ENCODE measurements at places on chromosomes 4 and X.
A peak's percentile ranks its signal among the peaks of the same experiment; 100 is the strongest.

GRCh38 chr4:173752610-173753230, 222.7 kb upstream of the HAND2 start:
- DNase-seq, result peak; percentile 10

- no peak for DNase-seq
Measured at GRCh38 chr4:16532240-16532970, 306.1 kb upstream of the TAPT1 start.

- no peak for DNase-seq
Measured at GRCh38 chr4:151459375-151459774, 50.4 kb downstream of the FHIP1A start.

- no peak for DNase-seq
Measured at GRCh38 chrX:13212191-13212651, 107.6 kb downstream of the ATXN3L start.

GRCh38 chr4:62531264-62531663, 1331.1 kb downstream of the ADGRL3 start:
- no peak for DNase-seq

- no peak for DNase-seq
Measured at GRCh38 chr4:169054879-169055278, 44.8 kb upstream of the CBR4 start.

- DNase-seq, result no peak
Measured at GRCh38 chr4:176099314-176099713, 33.7 kb downstream of the WDR17 start.

DNA sequence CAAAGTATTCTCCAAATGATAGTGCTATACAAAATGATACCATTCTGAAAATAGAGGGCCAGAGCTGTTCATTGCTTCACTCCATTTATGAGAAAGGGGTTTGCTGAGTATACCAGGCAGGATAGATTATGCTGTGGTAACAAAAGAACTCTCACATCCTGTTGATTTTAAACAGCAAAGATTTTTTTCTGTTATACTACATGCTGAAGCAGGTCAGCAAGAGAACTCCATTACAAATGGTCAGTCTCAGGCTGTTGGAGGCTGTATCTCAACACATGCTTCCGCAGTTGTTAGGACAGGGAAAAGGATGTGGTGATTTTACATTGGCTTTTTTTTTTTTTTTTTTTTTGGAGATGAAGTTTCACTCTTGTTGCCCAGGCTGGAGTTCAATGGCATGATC, 13.7 kb upstream of the KLHL5 start:
- DNase-seq, result no peak

DNA sequence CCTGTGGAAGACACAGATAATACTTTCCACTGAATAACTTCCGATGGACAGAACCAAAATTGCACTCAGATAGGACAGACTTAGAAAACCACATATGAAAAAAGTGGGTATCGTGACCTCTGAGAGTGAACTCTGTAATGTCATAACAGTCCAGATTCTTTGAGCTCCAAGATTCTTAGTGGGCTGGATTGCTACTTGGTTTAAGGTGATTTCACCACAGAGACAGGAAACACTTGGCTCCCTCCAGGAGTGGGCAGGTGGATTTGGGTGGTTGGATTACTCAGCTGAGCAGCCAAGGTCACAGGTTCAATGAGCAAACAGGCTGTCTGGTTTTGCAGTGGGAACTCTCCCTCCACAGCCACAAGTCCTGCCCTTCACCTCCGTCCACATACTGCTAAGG, 126.0 kb downstream of the AFAP1 start:
- DNase-seq, result no peak

DNA sequence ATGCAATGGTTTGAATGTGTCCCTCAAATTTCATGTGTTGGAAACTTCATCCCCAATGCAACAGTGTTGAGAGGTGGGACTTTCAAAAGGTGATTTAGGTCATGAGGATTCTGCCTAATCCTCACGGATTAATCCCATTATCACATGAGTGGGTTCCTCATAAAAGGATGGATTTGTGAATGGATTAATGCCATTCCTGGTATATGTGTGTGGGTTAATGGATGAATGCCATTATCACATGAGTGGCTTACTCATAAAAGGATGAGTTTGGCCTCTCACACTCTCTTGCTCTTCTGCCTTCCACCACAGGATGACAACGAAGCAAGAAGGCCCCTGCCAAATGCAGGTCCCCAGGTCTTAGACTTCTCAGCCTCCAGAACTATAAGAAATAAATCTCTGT, 30.5 kb upstream of the NEUROG2 start:
- DNase-seq, result no peak

- no peak for DNase-seq
Measured at GRCh38 chrX:136380010-136380769, 79.4 kb downstream of the ADGRG4 start.

GRCh38 chr4:109083911-109084310, 218.5 kb downstream of the COL25A1 start:
- DNase-seq, result no peak

DNA sequence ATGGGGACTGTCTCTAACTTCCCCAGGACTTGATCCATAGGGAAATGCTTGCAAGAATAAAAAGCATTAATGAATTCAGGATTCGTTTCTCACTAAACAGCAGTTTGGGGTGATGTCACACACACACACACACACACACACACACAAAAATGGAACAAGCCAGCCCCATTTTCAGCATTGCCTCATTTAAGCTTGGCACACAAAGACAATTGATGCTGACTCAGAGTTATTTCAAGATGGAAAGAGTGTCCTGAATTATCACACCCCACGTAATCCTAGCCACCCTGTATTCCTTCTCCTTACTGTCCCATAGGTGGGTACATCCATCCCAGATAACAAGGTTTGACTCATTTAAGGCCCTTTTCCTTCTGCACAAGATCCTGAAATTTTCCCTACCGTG, 345.1 kb upstream of the HS3ST1 start:
- DNase-seq, result no peak

- no peak for DNase-seq
Measured at GRCh38 chr4:24671849-24672248, 87.5 kb upstream of the DHX15 start.

DNA sequence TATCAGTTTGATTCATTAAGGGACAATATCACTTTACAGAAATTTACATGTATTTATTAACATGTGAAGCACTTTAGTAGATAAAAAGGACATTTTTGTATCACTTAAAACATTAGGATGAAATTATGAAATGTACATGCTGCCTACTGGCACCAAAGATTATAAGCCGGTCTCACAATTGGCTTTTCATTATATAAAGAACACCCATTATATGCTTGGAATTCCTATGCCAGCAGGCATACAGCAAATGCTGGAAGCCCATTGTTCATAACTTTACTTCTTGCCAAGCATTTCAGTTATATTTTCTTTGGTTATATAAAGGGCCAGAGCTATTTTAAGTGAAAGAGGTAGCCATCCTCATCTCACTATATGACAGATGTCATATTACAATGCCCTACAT, 145.9 kb downstream of the DMD start:
- no peak for DNase-seq

DNA sequence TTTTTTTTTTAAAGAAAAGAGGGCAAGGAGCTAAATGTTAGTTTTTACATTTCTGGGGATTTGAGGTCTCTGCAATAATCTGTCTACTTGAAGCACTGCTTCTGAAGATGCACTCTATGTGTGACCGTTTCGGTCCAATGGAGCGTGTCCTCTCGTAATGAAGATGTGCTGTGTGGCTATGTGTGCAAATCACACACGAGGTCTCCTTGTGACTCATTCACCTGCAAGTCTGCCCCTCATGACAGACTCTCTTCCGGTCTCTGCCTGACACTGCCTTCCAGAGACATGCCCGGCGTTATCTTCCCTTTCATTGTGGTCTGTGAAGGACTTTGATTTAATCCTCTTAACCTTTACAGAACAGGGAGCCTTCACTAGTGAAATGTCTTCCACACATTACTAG, 84.3 kb downstream of the TRAM1L1 start:
- DNase-seq, result no peak

DNA sequence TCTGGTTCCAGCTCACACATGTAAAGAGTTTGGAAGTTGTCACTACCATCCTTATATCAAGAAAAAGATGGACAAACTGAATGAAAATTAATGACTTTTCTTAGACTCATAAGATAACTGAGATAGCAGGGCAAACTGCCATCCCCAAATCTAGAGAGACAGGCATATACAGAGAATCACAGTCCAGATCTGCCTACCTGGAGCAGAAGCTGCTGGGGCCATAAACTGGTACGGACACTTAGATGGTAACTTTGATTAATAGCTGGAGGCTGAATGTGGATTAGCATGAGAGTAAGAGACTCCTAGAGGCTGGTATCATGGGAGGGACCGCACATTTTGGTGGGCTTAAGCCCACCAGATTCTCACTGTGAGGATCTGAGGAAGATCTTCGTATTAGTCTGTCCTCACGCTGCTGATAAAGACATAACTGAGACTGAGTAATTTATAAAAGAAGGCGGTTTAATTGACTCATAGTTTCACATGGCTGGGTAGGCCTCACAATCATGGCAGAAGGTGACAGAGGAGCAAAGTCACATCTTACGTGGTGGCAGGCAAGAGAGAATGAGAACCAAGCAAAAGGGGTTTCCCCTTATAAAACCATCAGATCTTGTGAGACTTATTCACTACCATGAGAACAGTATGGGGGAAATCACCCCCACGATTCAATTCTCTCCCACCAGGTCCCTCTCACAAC, 10.8 kb upstream of the POLA1 start:
- DNase-seq, result no peak

DNA sequence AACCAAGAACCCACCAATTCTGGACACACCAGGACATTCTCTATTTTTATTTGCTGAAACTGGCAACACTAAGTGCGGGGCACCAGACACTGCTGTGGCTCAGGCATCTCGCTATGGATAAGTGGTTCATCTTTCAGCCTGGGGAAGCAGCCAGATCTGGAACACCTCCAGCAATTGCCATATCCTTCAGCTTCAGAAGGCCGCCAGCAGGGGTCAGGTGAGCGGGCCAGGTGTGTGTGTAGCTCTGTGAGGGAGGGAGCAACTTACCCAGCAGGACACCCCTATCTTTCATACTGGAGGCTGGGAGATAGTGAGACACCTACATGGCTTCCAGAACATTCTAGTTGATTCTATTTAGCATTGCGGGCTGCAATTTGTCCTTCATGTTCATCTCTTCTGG, 57.0 kb upstream of the GBA3 start:
- no peak for DNase-seq

- no peak for DNase-seq
Measured at GRCh38 chr4:106628586-106629267, 260.1 kb upstream of the GIMD1 start.

- no peak for DNase-seq
Measured at GRCh38 chrX:135308345-135308855, 880 bp upstream of the ETDC start.

DNA sequence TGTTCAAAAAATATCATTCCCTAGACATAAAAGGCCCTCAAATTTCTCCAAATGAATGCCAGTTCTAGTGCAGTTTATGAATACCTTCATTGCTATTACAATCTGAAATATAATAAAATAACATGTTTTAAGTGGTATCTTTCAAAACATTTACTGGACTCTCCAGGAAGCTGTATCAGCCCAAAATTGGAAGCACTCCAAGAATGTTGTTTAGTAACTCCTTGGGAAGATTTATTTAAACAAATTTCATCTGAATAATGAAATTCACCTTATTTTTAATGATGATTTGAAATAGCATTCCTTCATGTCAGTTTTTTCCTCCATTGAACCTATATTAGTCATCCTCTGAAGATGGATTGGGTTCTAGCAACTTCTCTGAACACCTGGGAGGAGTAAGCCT, 217.2 kb upstream of the PCDH18 start:
- DNase-seq, result no peak

GRCh38 chr4:94472056-94472826, 20.5 kb downstream of the PDLIM5 start:
- no peak for DNase-seq

GRCh38 chrX:122188751-122189150, 995.3 kb upstream of the GRIA3 start:
- DNase-seq, result no peak

GRCh38 chr4:124203613-124204238, 508.8 kb downstream of the ANKRD50 start:
- DNase-seq, result no peak

GRCh38 chrX:46319750-46320149, 225.5 kb downstream of the ZNF674 start:
- DNase-seq, result no peak

- DNase-seq, result no peak
Measured at GRCh38 chr4:107379054-107379869, 340.8 kb downstream of the PAPSS1 start.

- DNase-seq, result no peak
Measured at GRCh38 chr4:61678297-61678696, 478.2 kb downstream of the ADGRL3 start.

- DNase-seq, result no peak
Measured at GRCh38 chr4:14222377-14223029, 595.0 kb upstream of the BOD1L1 start.

GRCh38 chrX:44903830-44904530, 31.0 kb downstream of the KDM6A start:
- DNase-seq, result no peak

DNA sequence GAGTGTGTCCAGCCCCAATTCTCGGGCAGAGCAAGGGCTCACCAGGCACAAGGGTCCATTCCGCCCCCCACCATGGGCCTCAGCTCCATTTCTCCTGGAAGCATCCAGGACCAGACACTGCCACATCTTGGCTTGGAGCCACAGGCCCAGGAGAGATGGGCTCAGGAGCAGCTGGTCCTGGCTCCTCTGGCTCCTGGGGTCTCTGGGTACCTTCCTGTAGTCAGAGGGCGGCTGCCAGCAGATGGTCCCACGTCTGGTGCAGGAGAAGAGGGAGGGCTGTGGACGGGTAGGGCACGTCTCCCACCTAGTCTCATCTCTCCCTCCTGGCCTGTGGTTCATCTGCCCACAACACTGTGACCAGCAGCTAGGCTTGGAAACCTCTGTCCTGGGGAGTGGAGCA, 8.0 kb downstream of the ATP2B3 start:
- no peak for DNase-seq

- no peak for DNase-seq
Measured at GRCh38 chr4:72338060-72338459, 231.0 kb downstream of the ADAMTS3 start.

DNA sequence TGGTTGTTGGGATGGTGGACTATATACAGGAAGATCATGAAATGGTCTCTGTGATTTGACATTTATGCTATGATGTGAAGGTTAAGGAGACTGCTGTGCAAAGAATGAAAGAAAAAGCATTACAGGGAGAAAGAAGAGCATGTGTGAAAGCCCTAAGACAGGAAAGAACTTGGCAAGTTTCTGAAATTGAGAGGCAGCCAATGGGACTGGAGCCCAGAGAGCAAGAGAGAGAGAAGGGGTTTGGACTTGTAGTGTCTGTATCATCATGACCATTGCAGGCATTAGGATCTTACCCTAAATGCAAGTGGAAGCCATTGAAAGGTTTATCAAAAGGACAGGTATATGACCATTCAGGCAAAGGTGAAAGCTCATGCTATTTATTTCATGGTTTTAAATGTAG, 147.1 kb downstream of the NAA11 start:
- DNase-seq, result no peak

GRCh38 chr4:169314906-169315305, 44.1 kb upstream of the SH3RF1 start:
- DNase-seq, result no peak

- DNase-seq, result no peak
Measured at GRCh38 chr4:26484032-26484515, 6.2 kb downstream of the CCKAR start.
